Stimulated activated CD4-positive, alpha-beta T cell treated with anti-CD3 and anti-CD28 coated beads, Interleukin-15, amount 100 ng/mL, for 1 hour (primary cell): ENCODE measurements at places on chromosomes 13 and 19.

GRCh38 chr19:4518345-4519171 is at the start of gene PLIN4:
TSS of gene PLIN4 (minus strand) at chr19:4518486. CDS start at chr19:4518272, 214 bp downstream.
- no peak for DNase-seq

- DNase-seq: no peak
Measured at GRCh38 chr19:9836021-9836420, 903 bp downstream of the PIN1 start.

DNA sequence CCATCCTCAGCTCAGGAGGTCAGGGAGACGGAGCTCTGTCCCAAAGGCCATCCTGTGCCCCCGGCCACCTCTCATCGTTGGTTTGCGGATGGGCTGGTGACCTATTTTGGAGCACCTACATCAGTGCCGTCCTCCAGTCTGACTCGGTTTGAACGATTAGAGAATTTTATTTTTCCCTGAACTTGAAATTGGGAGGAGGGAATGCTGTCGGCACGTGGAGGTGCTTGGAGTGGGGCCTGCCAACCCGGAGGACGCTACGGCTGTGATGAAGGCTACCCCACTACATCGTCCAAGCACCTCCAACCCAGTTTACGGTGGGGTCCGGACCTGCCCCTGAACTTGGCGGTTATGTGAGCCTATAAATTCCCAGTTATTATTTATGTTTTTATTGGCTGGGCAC is 3.0 kb upstream of the ZNF554 start:
- no peak for DNase-seq

DNA sequence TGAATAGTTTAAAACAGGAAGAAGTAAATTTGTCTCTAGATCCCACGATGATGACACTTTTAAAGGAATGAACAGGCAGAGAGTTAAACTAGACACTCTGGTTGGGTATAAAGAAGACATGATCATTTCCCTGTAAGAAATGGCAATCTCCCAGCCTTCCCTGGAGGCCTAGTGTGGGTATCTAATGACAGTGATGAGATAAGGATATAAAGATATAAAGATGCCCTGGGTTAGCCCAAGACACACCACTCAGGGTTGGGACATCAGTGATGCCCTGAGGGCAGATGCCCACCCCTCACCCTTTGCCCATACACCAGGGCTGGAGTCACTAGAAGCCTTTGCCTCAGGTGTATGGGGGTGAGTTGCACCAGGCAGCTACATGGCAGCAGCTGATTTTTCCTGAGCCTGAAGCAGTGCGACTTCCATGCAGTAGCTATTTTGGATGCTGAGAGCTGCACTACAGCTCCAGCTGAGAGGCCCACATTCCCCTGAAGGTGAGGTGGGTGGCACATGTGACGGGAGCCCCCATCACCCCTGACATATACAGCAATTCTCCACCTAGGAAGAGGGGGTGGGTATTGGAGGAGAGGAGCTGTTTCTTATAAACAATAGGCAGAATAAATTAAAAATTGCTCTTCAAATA is 177.5 kb downstream of the NDFIP2 start:
- DNase-seq: no peak

- DNase-seq: no peak
Measured at GRCh38 chr13:91154558-91155353, 192.7 kb upstream of the MIR17HG start.

DNA sequence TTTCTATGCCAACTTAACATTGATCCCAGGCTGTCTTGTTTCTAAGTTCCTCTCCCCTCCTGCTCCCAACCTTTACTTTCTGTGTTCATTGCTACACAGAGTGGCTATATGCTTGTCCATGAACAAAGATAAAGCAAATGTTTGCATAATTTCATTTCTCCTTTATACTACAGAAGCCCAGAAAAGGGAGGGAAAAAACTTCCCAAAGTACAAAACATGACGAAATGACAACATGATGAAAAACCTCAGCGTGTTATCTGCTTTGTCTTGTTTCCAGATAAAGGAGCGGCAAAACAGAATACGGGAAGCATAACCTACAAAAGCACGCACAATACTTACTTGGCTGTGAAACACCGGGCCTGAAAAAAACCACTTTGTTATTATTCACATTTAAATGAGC is 336.8 kb downstream of the DNAJC15 start:
- DNase-seq: no peak

GRCh38 chr13:22141716-22142115 is 470.8 kb downstream of the FGF9 start:
- DNase-seq: no peak

GRCh38 chr19:31535691-31536460 is 186.6 kb upstream of the TSHZ3 start:
- DNase-seq: no peak

DNA sequence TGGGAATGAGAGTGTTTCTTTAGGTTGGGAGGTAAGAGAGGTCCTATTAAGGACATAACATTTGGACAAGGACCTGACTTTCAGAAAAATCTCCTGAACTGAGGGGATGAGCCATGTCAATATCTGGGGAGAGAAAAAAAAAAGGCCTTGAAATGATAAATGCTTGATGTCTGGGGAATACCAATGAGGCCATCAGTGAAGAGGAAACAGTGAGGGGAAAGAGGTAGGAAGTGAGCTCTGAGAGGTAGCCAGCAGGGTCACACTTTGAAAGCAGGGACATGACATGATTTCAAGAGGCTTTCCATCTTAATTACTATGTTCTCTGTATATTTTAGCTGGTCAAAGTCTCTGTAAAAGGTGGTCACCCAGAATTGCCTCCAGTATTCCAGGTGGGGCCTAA is 9.9 kb upstream of the UBE2L5 start:
- DNase-seq: no peak

DNA sequence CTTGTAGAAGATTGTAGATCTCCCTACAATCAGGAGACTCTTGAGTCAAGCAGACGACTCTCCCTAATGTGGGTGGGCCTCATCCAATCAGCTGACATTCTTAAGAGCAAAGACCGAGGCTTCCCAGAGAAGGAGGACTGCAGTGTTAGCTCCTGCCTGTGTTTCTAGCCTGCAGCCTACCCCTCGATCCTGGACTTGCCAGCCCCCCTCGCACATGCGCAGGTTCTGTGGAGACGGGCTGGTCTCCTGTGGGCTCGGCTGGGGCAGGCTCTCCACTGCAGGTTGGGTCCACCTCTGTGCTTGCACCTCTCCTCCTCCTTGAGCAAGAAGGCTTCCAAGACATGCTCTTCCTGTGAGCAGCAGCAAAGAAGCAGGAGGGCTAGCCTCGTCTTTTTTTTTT is 185.2 kb upstream of the SOX1 start:
- DNase-seq: no peak

GRCh38 chr13:101785858-101786257 is 333.4 kb downstream of the ITGBL1 start:
- no peak for DNase-seq

GRCh38 chr19:7582446-7582845 is 13.2 kb upstream of the CAMSAP3 start:
- no peak for DNase-seq
